Activated CD4-positive, alpha-beta T cell treated with anti-CD3 and anti-CD28 coated beads, Interleukin-2, Interleukin-4, amounts not matched to agents 100 ng/mL and 50 ng/mL, durations not matched to agents 16 hours and 8 hours (primary cell): ENCODE measurements at places on chromosomes 7 and 10.

DNA sequence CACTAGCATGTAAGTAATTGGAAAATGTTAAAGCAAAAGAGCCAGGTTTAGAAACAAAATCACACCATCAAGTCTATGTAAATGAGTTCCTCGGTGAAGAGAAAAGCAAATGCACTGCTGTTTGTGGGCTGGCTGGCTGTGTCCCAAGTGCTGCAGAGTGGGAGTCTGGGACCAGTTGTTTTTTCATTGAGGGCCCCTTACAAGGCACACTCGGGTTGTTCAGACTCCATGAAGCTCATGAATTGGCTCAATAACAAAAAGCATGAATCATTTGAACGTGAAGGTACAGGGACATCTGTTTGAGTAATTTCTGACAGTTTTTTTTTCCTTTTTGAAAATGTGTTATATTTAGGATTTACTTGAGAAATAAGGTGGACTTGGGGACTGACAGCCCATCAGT lies 28.0 kb downstream of the GRK5 start:
- DNase-seq: no peak

- no peak for DNase-seq
These were observed 186.7 kb upstream of the PLXDC2 start for GRCh38 chr10:19629567-19629966.

DNA sequence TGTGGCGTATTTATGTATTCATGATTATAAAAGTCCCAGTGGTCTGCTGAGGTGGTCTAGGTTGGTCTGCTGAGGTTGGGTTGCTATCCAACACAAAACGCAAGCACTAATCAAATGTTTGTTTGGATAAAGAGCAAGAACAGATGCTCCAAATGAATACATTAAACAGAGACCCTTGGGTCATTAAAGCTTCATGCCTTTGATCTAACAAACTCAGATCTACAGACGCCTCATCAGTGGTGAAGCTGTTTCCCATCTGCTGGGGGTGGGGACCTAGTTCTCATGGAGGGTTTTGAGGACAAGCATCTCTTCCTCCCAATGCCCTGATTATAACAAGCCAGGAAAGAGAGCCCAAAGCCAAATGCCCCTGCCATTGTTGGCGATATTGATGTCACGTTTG lies 786.7 kb downstream of the NRG3 start:
- no peak for DNase-seq

DNA sequence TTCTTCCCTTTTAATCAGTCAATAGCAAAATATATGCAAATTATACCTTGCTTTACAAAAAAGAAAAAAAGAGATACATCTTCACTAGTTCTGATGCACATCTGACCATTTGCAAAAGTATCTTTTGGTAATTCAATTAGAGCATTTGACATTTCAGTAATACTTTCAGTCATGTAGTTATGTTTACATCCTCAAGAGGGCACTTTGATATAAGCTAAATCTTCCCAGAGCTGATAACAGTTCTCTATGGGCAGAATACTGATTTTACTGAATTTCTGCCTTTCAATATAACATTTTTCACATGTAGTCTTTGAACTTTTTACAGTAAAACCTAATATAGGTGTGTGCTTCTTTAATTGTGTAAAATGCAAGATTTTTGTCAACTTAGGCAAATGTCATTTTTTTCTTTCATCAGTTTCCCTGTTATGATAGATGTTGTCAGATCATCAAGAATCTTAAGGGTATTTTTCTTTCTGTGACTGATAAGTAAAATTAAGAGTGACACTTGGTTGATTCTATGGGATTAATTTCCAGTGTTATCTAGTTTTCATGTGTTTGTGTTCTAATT lies 703.5 kb upstream of the SEMA3D start:
- DNase-seq: peak; percentile 13

DNA sequence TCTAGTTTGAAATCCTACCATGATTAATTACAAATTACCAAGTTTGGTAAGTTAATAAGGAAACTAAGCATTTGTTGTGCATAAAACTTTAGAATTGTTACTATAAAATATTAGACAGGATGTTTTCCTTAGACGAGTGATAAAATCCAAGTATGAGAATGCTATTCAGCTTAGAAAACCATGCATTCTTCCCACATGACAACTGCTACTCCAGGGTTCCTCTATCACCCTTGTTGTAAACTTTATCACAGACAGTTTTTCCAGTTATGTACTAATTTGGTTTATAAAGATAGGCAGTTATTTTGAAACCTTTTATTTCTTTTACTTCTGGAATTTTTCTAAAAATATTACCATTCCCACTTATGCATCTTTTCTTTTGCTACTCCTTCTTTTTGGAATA lies 52.0 kb downstream of the SIRT1 start:
- DNase-seq: no peak

DNA sequence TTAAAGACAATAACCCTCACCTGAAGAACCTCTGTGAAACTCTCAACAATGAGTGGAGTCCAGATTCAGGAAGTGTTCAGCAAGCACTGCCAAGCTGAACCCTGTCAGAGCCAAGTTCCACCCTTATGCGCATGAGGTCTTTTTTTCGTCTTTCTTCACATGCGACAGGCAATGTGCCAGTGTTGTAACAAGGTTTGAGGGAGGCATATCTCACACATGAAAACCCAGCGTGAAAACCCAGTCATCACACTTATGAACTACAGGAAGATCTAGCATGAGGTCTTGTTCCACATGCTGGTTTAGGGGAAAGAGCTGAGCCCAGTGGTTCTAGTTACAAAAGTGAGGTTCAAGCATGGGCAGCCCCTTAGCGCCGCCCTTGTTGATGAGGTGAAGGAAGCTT lies 49.7 kb downstream of the RABGEF1 start:
- DNase-seq: no peak

DNA sequence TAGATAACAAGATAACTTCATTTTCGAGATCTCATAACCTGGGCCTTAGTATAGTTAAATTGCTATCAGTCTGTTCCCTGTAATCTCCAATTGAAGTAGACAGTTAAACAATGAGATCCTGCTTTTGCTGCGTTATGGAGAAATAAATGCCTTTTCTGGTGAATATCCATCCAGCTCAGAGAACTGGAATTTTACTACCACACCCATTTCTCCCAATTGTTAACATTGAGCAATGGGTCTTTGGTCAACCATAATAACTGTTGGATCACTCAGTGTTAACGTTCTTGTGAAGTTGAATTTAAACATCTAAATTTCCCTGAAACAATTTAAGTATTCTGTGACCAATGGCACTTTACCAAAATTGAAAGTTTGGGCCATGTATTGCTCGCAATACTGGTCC lies 3.0 kb downstream of the CALU start:
- DNase-seq: no peak

DNA sequence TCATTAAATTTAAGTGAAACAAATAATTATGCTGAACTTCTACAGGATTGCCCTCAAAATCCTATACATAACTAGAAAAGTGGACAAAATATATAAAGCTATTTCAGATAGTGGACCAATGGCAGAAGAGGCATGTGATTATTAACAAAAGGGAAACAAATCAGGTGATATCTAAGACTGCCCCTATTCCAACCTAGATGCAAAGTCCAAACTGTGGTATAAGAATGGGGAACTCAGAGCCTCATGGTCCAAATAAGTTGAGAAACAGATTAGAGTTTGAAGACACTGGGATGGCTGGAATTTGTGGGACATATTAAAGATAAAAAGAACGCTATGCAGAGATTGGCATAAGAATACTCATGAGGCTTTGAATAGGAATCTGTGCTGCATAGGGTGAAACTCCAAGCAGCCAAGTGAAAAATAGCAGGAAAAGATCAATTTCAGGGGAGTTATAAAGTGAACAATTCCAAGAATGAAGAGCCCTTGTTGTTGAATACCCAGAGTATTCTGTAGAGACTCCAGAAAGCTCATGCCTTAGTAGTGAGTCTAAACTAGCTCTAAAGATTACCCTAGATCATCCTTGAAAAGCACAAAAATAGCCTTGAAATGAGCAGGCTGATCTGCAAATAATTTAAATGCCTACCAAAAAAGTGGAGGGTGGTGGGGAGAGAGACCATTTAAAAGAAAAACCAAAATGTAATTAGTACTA lies 152.4 kb downstream of the IMMP2L start:
- DNase-seq: no peak

- DNase-seq: no peak
These were observed 724 bp downstream of the CAPZA2 start for GRCh38 chr7:116862951-116863670.

GRCh38 chr7:133167300-133167699 lies 85.4 kb upstream of the CHCHD3 start:
- DNase-seq: no peak
